ENCODE measurements at places on chromosomes 6 and 20.

- DNase-seq: peak; percentile 20
Observed at GRCh38 chr6:32191696-32192607, 491 bp downstream of the GPSM3 start.

DNA sequence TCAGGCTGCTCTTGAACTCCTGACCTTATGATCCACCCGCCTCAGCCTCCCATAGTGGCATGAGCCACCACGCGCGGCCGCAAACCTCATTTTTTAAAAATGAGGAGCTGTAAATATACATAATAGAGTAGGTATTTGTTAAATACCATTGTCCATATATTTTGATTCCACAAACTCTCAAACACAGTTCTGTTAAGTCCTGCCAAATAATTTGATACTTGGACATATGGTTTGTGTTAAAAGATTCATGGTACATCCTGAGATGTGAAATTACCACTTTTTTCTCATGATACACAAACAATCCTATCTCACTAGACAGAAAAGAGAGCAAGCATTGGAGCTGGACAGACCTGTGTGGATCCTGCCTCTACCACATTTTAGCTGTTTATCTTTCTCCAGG, 334.1 kb upstream of the KCNQ5 start:
- no peak for DNase-seq

DNA sequence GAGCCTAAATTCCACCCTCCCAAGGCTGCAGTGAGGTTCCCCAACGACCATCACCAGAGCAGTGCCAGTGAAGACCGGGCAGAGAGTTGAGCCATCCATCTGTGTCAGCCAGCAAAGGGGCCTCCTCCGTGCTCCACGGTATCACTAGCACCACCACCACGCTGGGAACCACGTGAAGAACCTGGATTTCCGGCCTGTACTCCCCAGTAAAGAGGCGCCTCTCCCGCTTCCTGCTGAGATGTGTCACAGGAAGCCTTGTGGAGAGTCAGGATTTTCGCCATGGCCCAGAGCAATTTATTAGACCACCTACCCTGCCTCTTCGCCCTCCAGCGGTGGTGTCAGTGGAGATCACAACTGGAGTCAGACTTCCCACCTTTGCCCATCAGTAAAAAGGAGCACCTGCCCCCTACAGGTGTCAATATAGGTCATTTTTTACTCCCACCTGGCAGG, 28.8 kb downstream of the CPXM1 start:
- DNase-seq: no peak

- no peak for DNase-seq
Observed at GRCh38 chr6:34115403-34115795, 30.5 kb downstream of the GRM4 start.

DNA sequence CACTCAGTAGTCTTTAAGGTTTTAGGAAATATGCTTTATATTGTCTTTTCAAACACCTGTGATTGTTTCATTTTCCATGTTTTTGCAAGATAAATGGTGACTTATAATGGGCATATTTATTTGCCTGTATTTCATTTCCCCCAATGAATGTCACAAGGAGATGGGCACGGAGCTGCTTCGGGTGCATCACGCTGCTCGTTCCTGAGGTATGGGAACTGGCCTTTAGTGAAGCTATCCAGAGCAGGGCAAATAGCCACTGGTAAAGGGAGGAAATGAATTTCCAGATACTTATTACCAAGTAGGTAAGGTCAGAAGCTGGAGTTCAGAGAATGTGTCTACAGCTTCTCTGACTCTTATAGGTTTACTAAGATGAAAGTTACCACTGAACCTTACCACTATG, 3.7 kb downstream of the POU3F2 start:
- DNase-seq: no peak

DNA sequence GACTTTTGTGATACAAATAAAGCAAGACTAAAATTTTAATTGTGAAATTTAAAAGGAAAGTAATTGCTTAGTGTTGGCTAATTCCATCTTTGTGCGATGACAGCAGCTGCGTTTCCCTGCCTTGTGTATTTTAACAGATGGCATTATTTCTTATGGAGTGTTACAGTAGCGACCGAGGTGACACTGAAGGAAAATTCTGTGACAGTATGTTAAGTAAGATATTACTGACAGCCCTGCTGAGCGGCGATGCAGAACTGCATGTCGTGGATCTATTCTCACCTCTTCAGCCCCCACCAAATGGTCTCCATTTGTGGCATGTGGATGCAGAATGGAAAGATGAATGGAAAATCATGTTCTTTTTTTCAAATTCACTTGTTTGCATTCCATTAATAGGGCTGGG, 289.4 kb downstream of the RNF144B start:
- no peak for DNase-seq

- peak; percentile 35 for DNase-seq
Observed at GRCh38 chr6:45421709-45422502, 44.2 kb upstream of the SUPT3H start.

DNA sequence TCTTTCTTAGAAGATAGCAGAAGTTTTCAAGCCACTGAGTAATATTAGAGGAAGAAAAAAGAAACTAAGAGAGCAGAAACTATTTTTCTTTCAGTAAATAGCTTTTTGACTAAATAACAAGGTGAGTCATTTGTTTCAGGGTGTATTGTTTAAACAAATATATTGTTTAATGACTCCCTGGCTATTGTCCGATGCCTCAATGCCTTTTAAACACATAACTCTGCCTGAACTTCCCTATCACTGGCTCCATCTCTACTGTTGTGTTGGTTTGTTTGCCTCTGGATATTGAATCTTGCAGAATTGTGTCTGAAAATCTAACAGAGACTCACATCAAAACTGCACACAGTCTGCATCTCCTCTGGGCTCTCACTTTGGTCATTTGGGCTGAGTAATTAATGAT, 19.6 kb upstream of the CLIC5 start:
- DNase-seq: no peak

- DNase-seq: no peak
Observed at GRCh38 chr6:328136-328670, 35.9 kb downstream of the DUSP22 start.

- DNase-seq: no peak
Observed at GRCh38 chr20:15708984-15709598, 864.2 kb downstream of the KIF16B start.

DNA sequence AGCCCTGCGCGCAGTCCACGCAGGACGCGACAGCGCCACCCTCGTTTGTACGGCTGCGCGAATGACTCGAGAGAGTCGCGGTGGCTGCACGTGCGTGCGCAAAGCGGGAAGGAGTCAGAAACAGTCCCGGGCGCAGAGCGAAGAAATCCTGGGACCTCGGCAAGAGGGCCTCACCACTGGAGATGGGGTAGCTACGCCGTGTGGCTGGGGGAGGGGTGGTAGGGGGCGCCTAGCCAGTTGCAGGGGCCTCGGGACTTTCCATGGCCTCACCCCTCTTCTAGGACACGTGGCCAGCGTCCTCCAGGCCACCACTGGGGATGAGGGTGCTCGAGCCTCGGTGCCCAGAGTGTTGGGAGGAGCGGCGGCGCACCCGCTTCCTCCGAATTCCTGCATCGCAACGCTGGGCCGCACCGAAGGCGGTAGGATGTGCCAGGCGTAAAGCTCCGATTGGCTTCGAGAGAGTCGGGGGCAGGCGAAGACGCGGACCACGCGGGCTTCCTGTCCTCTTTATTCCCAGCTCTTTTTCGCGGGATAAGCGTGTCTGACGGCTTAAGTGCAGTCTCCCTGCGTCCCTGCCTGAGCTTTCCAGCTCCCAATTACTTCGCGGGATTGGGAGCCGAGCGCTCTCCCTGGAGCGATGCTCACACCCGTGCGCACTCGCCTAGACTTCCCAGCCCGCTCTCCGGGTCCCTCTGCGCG, 38.7 kb downstream of the NCR2 start:
- DNase-seq: no peak

DNA sequence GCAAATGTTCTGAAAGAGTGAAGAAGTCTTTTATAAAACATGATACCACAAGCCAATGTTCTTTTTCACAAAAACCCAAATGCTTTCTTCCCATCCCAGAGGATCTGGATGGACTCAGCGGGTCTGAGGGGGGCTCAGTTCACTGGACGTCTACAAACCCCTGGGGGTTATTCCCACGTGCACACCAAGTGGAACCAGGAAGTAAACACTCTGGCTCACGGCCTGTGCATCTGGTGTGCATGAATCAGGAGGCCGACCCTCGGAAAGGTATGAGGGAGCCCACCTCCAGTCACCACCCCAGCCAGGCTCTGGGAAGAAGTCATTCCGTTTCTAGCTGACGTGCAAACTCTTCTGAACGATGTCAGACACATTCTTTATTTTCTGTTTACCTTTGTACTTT, 252.2 kb downstream of the DLL1 start:
- no peak for DNase-seq

DNA sequence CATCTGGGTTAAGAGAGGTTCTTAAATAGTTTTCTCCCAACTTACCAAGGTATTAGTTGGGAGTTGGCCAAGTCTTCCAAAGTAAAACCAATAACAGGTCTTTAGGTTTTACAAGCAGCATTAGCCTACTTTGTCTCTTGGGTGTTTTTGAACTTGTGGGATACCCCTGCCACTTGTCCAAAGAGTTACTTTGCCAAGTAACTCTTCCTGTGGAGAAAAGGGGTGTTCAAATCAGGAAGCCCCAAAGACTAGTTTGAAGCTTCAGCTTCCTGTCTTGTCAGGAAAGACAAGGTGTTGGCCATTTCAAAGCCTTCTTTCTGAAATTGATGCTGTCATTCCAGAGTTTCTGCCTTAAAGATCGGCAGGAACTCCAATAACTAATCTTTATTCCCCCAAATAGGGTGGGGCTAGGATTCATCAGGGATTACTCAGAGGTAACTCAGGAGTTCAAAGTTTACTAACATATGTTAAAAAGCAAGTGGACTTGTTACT, 822 bp downstream of the RAB22A start:
- DNase-seq: no peak

DNA sequence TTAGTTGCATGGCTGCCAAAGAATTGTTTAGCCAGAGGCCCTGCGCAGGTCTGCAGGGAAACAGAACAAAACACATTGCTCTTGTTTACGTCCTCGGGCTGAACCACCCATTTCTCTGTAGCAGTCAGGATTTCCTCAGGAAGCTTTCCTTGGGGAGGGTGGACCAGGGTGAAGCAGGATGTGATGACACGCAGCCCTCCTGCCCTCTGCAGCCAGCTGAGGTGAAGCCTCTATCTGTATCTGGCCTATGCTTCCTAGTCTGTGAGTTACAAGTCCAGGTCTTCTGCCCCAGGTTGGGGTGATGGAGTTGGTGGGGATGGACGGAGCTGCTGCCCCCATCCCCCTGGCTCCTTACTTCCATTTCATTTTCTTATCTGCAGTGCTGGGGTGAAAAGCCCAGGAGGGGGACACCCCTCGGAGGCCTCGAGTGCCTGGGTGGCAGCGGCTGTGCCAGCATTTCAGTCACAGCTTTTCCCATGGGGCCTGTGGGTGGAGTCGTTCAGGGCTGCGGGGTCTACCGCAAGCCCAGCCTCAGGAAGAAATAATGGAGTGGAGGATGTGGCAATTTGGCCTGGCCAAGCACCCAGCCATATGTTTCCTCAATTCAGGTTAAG, 24.9 kb downstream of the SASH1 start:
- DNase-seq: no peak

DNA sequence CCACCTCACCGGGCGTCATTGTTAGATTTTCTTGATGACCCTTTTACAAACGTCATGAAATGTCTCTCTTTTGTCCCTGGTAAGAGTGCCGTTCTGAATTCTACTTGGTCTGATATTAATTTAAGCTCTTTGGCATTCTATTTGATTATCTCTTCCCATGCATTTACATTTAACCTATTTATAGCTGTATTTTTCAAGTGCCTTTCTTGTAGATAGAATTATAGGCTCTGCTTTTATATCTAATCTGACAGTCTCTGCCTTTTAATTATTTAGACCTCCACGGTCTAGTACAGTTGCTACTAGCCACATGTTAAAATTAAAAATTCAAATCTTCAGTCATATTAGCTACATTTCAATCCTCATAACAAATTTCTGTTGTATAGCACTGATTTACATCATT, 12.6 kb downstream of the RAB22A start:
- no peak for DNase-seq

- no peak for DNase-seq
Observed at GRCh38 chr20:62659488-62660239, 17.4 kb downstream of the SLCO4A1 start.

- DNase-seq: no peak
Observed at GRCh38 chr6:10723567-10723881, 654 bp downstream of the TMEM14C start.

DNA sequence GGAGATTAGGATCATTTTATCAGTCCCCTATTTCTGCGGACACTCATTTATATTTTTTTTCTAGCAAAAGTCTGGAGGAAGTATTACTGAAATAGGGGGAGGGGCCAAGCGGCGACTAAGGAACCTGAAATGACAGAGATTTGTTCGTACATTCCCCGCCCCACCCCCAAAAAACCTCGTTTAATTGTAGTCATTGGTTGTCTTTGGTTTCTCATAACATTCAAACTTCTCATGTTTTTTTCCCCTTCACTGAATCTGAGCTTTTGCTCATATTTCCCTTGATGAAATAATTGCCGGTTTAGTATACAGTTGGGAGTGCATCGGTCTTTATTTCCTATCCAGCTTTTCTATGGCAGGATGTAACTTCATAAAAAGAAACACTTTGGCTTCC, 768 bp upstream of the FYN start:
- DNase-seq: no peak

- no peak for DNase-seq
Observed at GRCh38 chr20:32991792-32992641, 12.2 kb downstream of the SUN5 start.

- DNase-seq: no peak
Observed at GRCh38 chr6:129267028-129267427, 384.1 kb downstream of the LAMA2 start.

GRCh38 chr20:24695529-24696225, 226.2 kb downstream of the SYNDIG1 start:
- no peak for DNase-seq

- no peak for DNase-seq
Observed at GRCh38 chr6:80441131-80441530, 334.7 kb downstream of the BCKDHB start.

GRCh38 chr6:128241216-128241615, 279.2 kb downstream of the PTPRK start:
- DNase-seq: no peak

GRCh38 chr6:115554060-115554459, 506.6 kb downstream of the FRK start:
- no peak for DNase-seq

- DNase-seq: no peak
Observed at GRCh38 chr6:165186441-165187205, 122.8 kb downstream of the C6orf118 start.

- DNase-seq: peak; percentile 47
Observed at GRCh38 chr20:51497542-51498467, 44.7 kb downstream of the NFATC2 start.

GRCh38 chr6:131660195-131660594, 23.1 kb downstream of the ENPP3 start:
- no peak for DNase-seq

DNA sequence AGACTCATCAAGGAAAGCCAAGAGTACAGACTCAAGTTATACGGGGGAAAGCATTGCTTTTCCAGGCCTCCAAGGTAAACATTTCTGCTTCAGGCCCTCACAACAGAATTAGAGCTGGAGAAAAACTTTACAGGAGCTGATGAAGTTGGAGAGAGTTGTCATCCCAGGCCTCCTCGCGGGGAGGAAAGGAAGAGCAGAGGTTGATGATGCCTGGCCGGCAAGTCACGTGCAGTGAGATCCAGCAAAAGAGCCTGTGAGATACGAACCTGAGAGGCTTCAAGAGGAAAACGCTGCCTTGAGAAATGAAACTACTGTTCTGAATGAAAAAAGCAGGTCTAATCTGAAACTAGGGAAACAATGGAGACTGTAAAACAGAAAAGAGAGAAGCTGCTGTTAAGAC, 122.9 kb downstream of the FAM120B start:
- DNase-seq: no peak

- DNase-seq: no peak
Observed at GRCh38 chr20:33645072-33645358, 17.1 kb upstream of the C20orf144 start.

- no peak for DNase-seq
Observed at GRCh38 chr20:37396416-37397075, 50.6 kb downstream of the SRC start.

All from effector memory CD4-positive, alpha-beta T cell (primary cell).